ENCODE measurements at places on chromosomes 4 and X.

DNA sequence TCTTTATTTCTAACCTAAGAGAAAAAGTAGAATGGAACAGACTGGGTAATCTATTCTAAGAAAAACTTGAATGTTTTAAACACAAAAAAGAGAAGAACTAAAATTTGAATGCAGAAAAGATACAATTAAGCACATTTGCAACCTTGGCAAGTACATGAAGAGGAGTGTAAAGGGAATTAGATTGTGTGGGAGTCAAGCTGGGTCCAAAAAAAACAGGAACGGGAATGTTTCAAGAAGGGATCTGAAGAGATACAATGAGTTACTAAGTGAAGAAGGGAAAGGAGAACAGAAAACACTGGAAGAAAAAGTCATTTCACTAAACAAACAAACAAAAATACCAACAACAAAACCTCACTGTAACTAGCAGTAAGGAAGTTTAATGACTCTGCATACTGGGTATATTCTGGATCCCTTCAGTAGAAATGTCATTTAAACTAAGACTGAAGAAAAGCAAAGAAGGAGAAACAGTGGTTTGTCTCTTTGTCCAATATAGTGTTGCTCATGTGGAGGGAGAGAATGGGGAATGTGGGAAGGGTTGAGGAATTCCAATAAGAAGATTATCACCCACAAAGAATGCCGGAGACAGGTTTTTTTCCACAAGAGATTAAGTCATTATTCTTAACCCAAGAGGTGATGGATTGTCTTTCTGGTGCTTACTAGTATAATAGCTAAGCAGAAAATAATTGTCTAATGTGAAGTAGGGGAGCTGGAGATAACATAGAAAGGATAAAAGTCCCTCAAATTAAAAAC lies 50.4 kb upstream of the PTPN13 start:
- no peak for DNase-seq

DNA sequence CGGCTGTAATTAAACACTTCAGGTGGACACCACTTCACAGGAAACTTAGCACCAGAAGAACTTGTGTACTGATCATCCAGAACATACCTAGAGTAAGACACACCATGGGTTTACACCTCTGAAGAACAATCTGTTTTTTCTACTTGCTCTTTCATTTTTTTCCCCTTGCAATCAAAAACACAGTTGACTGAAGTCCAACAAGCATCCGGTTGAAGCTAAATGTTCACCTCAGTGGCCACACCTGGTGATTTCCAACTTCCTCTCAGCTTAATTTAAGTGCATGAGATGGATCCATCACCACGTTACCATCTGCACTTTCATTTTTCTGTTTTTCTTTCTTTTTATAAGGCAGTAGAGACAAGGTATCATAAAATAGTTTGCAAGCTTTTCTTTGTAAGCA lies 4.9 kb upstream of the TXK start:
- DNase-seq, result no peak

GRCh38 chrX:141341341-141341740 lies 99.0 kb upstream of the SPANXC start:
- no peak for DNase-seq

DNA sequence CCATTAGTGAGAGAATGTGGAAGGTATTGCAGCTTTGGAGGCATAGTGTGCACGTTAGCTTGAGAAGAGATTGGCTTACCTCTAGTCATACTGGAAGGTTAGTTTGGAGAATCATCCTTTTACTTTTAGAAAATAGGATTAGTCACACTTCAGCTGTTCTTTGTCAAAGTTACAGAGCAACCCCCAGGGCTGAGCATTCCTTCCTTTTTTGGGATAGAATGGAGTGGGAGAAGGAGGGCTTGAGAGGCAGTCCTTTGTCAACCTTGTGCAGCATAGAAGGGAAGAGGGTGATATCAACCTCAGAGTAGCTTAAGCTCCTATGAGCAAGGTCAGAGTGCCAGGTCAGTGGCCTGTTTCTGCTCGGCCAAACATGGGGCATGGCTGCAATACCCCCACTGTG lies 8.6 kb upstream of the MBNL3 start:
- DNase-seq, result no peak

- no peak for DNase-seq
These were observed 50.4 kb upstream of the CCDC149 start for GRCh38 chr4:24963277-24963676.

- peak; percentile 85 for DNase-seq
These were observed 148.8 kb downstream of the MGST2 start for GRCh38 chr4:139814323-139815015.

DNA sequence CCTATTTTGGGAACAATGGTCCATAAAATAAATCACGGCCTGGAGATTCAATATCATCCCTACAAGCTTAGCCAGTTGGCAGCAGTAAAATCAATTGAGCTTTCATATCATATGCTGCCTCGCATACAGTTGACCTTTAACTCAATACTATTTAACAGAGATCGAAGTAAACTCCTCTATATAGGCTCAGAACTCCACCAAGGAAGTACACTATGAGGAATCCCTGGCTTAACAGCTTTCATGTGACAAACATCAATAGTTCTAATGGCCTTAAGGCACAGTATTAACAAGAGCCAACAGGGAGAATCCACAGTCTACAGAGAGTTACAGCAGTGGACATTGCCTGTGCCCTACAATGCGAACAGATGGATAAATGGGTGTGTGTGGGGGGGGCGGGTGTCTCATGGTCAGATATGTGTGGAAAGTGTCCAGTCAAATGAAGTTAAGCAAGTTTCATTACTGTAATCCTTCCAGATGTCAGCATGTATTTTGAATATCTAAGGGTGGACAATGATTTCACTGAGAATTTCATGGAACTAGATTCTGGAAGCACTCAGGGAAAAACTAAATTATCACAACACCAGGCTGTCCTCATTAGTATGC lies 98.2 kb upstream of the FAM9B start:
- DNase-seq, result no peak

DNA sequence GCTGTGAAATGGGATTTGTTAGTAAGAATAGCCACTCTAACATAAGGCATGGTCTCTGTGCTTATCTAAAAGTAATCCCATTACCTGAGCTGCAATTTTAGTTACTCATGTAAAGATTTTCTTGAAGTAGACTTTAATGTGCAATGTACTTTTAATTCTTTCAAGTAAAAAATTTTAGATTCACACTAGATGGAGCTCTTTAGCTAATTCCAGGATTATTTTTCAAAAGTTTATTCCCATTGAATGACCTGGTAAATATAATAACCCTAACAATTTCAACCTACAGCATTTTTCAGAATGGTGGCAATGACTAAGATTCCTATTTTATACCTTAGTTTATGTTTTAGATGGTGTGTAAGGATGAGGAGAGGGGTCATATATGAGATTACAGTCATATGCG lies 18.1 kb downstream of the USP38 start:
- no peak for DNase-seq

GRCh38 chr4:39770005-39770404 lies 72.1 kb downstream of the UBE2K start:
- no peak for DNase-seq

DNA sequence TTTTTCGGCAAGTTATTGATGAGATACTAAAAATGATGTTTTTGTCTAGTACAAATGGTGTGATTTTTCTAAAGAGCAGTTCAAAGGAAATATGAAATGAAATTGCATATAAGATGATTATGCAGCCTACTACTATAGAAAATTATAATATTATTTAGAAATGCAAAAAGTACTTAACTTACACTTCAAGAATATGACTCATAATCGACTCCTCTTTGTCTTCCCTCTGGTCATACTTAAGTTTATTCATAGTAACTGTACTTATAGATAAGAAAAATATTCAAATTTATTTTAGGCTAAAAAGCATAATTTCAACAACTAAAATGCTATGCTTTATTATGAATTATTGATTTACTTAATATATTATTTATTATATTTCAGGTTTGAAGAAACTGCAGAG lies 33.2 kb downstream of the CEP44 start:
- no peak for DNase-seq

DNA sequence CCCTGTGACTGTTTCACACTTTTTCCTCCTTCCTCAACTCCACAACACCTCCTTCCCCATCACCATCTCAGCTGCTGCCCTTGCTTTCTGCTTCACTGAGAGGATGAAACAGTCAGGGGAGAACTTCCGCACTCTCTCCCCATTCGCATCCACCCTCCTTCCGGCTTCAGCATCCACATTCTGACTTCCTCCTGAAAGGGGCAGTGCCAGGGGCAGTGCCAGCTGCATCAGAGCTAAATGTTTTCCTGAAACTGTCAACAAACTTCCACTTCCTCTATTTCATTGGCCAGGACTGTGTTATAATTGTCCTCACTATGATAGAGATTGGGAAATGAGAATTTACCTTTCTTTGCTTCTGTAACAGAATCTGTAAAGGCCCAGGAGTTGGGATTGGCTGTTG lies 18.2 kb upstream of the RASL11B start:
- DNase-seq, result no peak

- no peak for DNase-seq
These were observed 105.4 kb downstream of the GPC3 start for GRCh38 chrX:133880032-133880443.

DNA sequence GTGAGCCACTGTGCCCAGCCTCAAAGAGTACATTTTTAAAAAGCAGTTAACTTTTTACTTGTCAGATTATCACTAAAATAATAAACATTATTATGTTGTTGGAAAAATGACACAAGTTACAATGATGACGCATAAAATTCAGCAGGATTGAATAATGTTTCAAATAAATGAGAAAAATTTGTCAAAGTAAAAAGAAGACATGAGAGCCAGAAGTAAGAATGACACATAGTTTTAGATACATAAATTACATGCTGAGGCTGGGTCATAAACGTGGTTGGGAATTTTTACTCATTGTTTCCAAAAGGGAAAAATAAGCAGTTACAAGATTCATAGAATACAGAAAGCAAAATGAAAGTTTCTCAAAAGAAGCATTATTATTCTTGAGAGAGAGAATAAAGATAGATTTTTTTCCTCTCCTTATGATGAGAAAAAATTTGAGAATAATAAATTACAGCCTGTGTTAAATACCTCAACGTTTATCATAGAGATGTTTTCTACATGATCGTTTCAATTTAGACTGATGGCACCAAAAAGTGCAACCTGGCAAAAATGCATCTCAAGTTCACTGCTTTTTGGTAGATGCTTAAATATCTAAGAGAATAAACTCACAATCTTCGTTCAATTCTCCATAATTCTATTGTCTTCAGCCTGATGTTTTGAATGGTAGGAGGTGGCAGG lies 40.4 kb downstream of the GUCY1B1 start:
- DNase-seq, result no peak

DNA sequence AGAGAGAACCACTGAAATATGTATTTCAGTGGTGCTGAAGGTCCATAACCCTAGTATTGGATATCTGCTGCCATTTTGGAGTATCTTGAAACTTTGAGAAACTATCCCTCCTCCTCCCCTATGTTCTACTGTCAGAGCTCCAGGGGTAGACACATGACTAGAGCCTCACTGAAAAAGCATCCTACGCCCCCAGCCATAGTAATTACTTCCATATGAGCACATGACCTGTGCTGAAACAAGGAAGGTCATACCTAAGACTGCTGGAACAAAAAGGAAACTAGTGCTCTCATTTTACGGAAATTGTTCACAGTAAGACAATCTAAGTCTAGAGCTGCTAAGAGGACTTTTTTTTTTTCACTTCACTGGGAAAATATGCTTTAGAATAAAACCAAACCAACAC lies 42.0 kb upstream of the MAPK10 start:
- DNase-seq, result no peak

- no peak for DNase-seq
These were observed 276.6 kb downstream of the ANK2 start for GRCh38 chr4:113325876-113326615.

DNA sequence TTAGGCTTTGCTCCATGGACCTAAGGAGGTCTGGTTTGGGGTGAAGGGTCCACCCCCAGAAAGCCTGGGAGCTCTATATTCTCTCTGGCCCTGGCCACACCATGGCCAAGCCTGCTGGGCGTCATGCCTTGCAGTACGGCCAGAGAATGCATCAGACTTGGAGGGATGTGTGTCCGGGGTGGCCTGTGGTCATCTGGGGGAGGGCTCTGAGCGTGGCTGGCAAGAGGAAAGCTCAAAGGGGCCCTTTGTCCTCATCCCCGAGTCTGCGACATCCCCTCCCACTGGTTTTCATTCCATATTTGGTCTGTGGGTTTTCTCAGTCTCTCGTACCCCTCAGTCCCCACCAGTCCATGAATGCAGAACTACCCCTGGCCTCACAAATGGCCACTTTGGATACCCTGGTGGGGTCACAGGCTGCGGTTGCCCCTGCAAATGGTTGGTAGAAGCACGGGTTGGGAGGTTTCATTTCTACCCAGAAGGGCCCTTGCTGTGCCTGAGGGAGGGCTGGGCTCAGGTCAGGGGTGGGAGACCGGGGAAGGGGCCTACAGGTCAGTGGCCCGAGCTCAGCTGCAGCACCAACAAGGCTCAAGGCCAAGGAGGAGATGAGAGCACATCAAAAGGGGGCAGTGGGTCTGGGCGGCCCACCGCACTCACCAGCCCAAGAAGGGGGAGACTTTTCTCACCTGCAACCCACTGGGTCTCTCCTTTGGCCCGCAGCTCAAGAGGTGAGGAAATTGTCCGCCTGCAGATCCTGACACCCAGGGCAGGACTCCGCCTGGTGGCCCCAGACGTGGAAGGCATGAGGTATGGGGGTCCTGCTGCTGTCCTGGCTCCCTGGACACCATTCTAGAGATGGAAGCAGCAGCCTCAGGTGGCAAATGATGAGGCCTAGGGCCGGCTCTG lies 30.2 kb downstream of the ZNF185 start:
- DNase-seq, result no peak

DNA sequence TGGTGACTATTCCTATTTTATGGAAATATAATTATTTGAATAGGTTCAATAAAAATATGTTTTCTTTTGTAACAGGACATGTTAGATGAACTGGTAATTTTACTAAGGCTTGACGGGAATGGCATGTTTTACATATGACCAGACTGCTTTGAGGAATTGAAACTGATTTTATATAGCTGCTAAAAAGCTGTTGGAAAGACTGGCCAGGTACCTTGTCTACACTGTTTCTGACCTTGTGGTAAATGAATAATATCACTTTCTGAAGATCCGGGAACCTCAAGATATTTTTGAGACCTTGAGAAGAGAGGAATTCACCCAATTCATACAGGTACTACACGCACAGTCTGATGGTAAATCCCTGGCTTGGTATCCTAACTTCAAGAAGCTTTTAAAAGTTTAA lies 42.1 kb upstream of the USP46 start:
- DNase-seq, result no peak

GRCh38 chr4:120132935-120133334 lies 66.3 kb upstream of the MAD2L1 start:
- no peak for DNase-seq

GRCh38 chrX:1246816-1247215 lies 21.8 kb upstream of the CSF2RA start:
- peak; percentile 54 for DNase-seq

DNA sequence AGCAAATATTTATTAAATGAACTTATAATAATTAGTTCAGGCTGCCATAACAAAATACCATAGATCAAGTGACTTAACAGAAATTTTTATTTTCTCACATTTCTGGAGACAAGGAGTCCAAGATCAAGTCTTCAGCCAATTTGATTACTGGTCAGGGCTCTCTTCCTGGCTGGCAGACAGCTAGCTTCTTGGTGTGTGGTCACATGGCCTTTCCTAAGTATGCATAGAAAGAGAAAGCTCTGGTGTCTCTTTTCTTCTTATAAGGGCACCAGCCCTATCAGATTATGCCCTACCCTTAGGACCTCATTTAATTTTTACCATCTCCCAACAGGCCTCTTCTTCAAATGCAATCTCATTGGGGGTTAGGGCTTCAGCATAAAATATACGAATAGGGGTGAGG lies 438.5 kb upstream of the INTU start:
- no peak for DNase-seq

Measured in lower leg skin (tissue), 4 donors.